ENCODE measurements at places on chromosomes 16 and 17.

GRCh38 chr16:10878644-10879501, 1.9 kb downstream of the CIITA start:
- DNase-seq, result no peak

GRCh38 chr16:70642633-70643032, 3.7 kb upstream of the IL34 start:
- no peak for DNase-seq

DNA sequence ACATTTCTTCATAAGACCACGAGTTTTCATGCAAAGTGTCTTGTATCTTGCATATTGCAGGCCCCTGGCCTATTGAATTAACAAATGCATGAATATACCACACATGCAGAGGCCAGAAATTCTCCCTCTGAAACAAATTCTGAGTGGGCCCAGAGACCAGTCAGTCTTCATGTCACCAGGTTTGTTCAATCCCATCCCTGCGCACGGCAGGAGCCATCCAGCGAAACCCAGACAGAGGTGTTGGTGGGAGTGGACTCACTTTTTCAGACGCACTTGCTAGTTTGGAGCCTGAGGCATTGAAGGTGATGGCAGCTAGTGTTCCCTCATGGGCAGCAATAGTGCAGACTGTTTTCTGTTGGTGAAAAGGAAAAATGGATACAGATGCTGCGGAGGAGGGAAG, 21.9 kb downstream of the WIPI1 start:
- no peak for DNase-seq

DNA sequence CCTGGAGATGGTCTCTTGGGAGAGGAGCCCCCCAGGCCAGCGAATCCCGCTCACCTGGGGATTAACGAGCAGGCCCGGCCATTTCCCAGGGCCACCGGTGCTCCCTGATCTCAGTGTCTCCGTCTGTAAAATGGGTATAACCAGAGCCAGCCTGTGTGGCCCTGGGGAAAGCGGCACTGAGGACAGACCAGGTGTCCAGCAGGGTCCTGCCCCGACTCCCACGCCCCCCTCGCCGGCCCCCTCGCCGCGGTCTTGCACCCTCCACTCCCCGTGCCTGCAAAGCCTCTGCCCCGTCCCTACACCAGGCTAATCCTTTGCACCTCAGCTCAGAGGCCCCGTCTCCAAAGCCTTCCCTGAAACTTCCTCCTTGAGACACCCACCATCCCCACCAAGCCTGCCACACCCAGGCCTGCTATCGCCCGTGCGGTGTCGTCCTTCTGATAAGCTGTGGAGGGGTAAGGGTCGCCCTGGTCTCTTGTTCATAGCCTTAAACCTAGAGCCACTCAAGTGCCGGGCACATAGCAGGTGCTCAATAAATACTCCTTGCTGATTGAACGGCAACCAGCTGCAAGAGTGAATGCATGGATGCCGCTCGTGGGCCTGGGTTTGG, 259.1 kb downstream of the C16orf95 start:
- no peak for DNase-seq

GRCh38 chr16:28082624-28083023, 19.1 kb upstream of the GSG1L start:
- DNase-seq, result no peak
